Esophagus squamous epithelium (tissue), 5 donors: ENCODE measurements at places on chromosomes 12 and 14.

- no peaks in the 10 kb centered on the region for H3K27me3 ChIP-seq
- no peaks in the 10 kb centered on the region for H3K4me1 ChIP-seq
- H3K27ac ChIP-seq = no peak overlapping the region
- no peak overlapping the region for H3K4me3 ChIP-seq
These were observed 279.6 kb downstream of the PRKD1 start for GRCh38 chr14:29648045-29648444.

- H3K27me3 ChIP-seq = no peaks in the 10 kb centered on the region
- H3K36me3 ChIP-seq = no peaks in the 10 kb centered on the region
- no peak overlapping the region for H3K27ac ChIP-seq
- no peak for DNase-seq
These were observed 212.3 kb upstream of the DCN start for GRCh38 chr12:91394903-91395302.

DNA sequence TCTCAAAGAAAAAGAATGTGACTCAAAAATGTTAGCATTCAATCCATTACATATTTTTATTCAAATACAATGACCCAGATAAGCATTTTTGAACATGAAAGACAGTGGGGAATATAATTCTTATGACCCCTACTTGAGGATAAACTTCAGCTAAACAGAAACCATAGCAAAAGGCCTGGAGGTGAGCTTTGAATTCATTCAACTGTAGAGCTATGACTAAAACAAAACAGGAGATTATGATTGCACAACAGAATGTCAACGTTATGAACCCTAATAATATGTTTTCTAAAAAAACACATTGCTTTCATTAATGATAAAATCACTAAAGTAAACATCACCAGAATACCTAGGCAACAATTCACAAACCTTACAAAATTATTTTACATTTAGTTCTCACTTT lies 27.8 kb downstream of the EFCAB11 start:
- no peak overlapping the region for H3K4me3 ChIP-seq
- no peaks in the 10 kb centered on the region for H3K36me3 ChIP-seq
- no peaks in the 10 kb centered on the region for H3K27me3 ChIP-seq
- H3K4me1 ChIP-seq = no peaks in the 10 kb centered on the region
- no peak overlapping the region for H3K27ac ChIP-seq

- no peak overlapping the region for H3K4me3 ChIP-seq
- DNase-seq = no peak
- peaks cover 12% of the 10 kb centered on the region for H3K36me3 ChIP-seq
These were observed 13.7 kb downstream of the SPRYD3 start for GRCh38 chr12:53065470-53065869.

GRCh38 chr12:19212245-19212644 lies 82.7 kb downstream of the PLEKHA5 start:
- no peaks in the 10 kb centered on the region for H3K36me3 ChIP-seq
- H3K4me1 ChIP-seq = no peaks in the 10 kb centered on the region
- no peaks in the 10 kb centered on the region for H3K27me3 ChIP-seq
- no peak overlapping the region for H3K4me3 ChIP-seq
- no peak for DNase-seq

DNA sequence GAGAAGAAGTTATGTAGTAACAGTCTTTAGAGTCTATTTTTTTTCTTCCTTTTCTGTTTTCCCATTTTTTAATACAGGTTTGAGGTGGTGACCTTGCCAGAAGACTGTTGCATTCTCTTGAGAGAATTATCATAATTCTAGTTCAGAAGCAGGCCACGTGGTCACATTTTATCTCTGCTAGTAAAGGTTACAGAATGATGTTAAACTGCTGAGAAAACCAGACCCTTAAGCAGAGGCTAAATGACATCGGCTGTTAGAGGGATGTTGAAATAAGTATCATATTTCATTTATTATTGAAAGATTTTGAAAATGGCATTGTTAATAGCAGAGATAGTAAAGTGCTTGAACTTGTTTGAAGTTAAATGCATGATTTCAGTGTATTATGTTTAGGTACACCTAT lies 49.2 kb downstream of the BRMS1L start:
- H3K4me1 ChIP-seq = no peaks in the 10 kb centered on the region
- H3K27ac ChIP-seq = no peak overlapping the region
- peaks cover 15% of the 10 kb centered on the region for H3K36me3 ChIP-seq
- no peak for DNase-seq
- no peaks in the 10 kb centered on the region for H3K27me3 ChIP-seq
